ENCODE measurements at places on chromosomes 5 and 9. TPM values are rescaled to one million over a fixed set of nuclear protein-coding genes. Genes with fewer than 3 reads are reported as not detected.

FUBP3 gene
- total RNA-seq = 38.3 TPM

FGF1 gene
- total RNA-seq = 1.5 TPM

ANKRD31 gene
- total RNA-seq = not detected

THBS4 gene
- 1.4 TPM for total RNA-seq

Data from glomerular endothelial cell (primary cell).